ENCODE measurements at places on chromosomes 5 and 9.

- no peak for DNase-seq
These were observed 34.7 kb upstream of the GARNL3 start for GRCh38 chr9:127229691-127230417.

GRCh38 chr9:94687451-94687850 is 39.0 kb upstream of the AOPEP start:
- no peak for DNase-seq

GRCh38 chr9:129761293-129761900 is 8.6 kb upstream of the PTGES start:
- DNase-seq = no peak

DNA sequence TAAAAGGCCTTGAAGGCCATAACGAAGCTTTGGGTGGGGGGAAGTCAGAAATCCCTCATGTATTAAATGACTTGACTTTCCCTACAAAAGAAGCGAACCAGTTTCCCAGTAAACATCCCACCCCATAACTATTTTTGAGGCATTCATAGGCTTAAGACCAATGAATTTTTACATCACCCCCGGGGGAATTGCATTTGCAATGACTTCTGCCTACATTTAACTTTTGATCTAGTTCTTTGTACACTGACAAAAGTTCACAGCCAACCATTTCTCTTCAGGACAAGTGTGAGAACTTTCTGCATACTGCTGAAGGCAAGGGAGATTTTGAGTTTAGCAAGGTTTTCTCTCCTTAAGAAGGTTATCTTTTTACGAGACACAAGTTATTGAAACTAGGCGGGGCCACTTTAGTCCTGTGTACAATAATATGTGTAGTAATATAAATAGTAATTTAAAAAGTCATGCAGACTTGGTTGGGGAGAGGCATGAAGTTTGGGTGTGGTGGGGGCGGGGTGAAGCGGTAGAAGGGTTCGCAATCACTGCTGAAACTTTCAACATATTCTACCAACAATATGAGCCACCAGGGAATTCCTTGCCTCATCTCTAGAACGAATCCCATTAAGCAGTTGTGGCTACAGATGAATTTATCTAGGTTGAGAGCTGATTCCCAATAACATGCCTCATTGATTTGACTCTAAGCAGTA is 2.5 kb downstream of the TJP2 start:
- no peak for DNase-seq

DNA sequence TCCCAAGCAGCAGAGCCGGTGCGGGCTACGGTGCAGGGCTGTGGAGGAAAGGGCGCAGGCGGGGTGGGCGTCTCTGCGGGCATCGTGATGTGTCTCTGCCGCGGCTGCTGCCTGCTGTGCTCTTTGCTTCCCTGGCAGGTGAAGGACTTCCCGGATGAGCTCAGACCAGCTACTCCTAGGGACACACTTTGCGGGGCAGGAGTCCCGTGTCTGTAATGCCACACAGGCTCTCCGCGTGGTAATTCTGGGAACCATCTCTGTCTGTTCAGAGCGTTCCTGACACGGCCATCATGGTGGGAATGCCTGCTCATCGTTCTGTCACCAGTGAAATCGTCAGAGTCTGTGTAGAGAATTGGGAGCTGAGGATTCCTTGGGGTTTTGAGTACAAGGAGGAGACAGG is 235.5 kb downstream of the FANCC start:
- no peak for DNase-seq
